ENCODE measurements at places on chromosomes 12 and 14.

- DNase-seq = no peak
Measured at GRCh38 chr12:113007166-113007565, 28.8 kb downstream of the OAS2 start.

- DNase-seq = no peak
Measured at GRCh38 chr12:52580496-52580895, 6.9 kb upstream of the KRT74 start.

DNA sequence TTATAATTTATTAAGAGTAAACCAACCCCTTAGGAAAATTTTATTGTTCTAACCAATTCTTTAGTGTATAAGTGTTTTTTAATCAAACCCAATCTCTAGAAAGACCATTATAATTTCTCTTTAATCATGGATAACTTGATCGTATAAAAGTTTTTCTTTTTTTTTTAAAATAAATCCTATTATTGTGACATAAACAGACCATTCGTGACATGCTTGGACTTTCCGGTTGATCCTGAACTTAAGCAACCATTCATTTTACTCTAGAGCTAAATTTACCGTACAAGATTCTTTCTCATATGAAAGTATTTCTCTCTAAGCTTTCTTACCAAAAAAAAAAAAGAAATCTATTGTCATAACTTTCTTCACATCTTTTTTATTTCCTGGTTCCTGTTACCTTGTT lies 32.6 kb upstream of the SLC38A4 start:
- DNase-seq = no peak

GRCh38 chr12:75507086-75507485 lies 4.3 kb downstream of the KRR1 start:
- DNase-seq = no peak

- no peak for DNase-seq
Measured at GRCh38 chr12:24062642-24063245, 113.3 kb upstream of the SOX5 start.

GRCh38 chr12:104216521-104216924 lies 944 bp downstream of the TXNRD1 start:
- DNase-seq = no peak

DNA sequence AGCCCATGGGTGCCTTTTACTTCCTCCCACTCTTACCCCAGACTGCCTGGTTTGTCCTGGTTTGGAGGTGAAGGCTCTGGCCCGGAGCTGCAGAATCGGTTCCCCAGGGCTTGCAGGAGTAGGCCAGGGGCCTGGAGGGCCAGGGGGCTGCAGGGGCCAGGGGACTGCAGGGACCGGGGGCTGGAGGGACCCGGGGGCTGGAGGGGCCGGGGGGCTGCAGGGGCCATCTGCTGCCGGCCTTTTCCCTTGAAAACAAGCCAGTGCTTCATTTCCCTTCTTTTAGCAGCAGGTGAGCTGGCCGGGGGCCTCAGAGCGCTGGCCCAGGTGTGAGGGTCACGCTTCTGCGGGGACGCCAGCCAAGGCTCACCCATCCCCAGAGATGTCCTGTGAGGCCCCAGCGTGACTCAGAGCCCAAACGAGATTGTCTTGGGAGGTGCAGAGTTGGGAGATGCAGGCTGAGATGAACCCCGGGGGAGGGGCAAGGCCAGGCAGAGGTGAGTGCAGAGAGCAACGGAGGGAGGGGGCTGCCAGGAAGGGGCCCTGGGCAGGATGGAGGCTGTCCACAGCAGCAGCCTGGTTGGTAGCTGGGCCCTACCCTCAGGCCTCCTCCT lies 154.9 kb downstream of the KIF26A start:
- no peak for DNase-seq

GRCh38 chr12:51122844-51123243 lies 39.4 kb upstream of the CSRNP2 start:
- DNase-seq = no peak

DNA sequence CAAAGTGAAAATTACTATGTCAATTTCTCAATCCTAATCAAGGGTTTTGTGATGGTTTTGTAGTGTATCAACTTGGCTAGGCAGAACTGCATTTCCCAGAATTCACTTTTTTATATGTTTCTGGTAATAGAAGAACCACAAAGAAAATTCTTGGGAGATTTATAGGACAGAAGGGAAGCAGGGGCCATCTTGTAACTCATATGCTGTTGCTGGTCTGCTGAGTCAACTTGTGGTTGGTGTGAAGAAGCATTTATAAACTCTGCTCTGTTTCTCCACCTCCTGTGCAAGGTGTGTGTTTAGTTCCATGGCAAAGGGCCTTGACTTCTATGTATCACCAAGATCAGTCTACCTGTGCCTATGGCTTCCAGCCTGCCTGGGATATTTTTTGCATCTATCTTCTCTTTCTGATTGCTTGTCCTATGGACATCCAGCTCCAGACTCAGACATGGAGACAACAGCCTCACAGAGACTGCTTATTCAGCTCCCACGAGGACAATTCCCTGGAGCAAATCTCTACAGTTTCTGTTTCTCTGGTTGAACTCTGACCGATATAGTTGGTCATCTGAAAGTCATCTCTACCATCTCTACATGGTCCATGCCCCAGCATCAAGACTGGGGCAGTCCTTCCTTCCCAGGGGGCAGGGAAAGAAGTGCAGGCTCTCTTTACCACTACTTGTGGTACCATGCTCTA lies 364.3 kb upstream of the DDHD1 start:
- DNase-seq = no peak

- no peak for DNase-seq
Measured at GRCh38 chr14:102089621-102090343, 2.9 kb upstream of the HSP90AA1 start.
